ENCODE measurements at places on chromosomes 5 and 9. TPM values are rescaled to one million over a fixed set of nuclear protein-coding genes. Genes with fewer than 3 reads are reported as not detected.

The CACFD1 gene
- polyA plus RNA-seq = 19.0 TPM

The ENTREP1 gene
- not detected for polyA plus RNA-seq

The C5orf58 gene
- not detected for polyA plus RNA-seq

The RASA1 gene
- 7.6 TPM for polyA plus RNA-seq

The SYK gene
- polyA plus RNA-seq = 251 TPM

The MYMK gene
- not detected for polyA plus RNA-seq

The SNX18 gene
- polyA plus RNA-seq = 4.6 TPM

DNA sequence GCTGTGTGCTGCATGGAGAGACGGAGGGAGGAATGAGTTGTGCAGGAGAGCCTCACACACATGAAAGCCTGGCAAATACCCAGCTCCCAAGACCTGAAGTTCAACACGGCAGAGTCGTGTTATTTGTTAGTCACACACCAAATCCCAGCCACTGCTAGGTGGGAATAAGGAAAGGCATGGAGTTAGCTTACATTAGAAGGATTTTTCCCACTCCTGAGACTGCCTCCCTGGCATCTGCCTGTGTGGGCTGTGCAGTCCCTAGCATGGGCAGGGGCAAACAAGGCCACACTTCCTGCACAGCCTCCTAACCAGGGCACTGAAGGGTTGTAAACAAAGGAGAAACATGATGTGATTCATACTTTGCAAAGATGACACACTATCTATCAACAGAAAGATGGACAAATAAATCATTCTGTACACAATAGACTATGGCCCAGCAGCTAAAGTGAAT is 306.8 kb downstream of the SPOCK1 start:
- DNase-seq = no peak

- peak; percentile 0 for DNase-seq
Observed at GRCh38 chr5:100479079-100479688, 56.0 kb upstream of the FAM174A start.

GRCh38 chr5:133119233-133119711 is 67.5 kb downstream of the HSPA4 start:
- DNase-seq = no peak

DNA sequence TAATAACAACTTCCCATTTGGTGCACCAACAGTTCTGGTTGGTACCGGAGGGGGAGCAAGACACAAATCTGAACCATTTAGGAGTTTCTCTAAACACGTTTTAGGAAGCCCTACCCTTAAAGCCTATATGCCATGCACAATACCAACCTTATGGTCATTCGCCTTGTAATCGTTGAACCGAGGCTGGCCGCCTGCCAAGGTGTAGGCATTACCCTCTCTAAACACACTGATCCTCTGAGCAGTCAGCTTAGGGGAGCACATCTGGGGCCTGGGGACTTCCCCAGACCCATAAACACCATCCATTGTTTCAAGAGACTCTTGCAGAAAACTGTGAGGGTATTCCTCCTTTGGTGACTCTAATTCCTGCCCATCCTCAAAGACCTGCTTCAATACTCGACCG is 328 bp downstream of the GRXCR2 start:
- DNase-seq = no peak

GRCh38 chr5:135213466-135214239 is 179.6 kb upstream of the PITX1 start:
- no peak for DNase-seq

- no peak for DNase-seq
Observed at GRCh38 chr5:177065491-177065890, 21.2 kb upstream of the FGFR4 start.

- DNase-seq = no peak
Observed at GRCh38 chr9:132627106-132627505, 42.7 kb downstream of the DDX31 start.

GRCh38 chr9:133387680-133388079 is 11.5 kb downstream of the STKLD1 start:
- DNase-seq = no peak

DNA sequence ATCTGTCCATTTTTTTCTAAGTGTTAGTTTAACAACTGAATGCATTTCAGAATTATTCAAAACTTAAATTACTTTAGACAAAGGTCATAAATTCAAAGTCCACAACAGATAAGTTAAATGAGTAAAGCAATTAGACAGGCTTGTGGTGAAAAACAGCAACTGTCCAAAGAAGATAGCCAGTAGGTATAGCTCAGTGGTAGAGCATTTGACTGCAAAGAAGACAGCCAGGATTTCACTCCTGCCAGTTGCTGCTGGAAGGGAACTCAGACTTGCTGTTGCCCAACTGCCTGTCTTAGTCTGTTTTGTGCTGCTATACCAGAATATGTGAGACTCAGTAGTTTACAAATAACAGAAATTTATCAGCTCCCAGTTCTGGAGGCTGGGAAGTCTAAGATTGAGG is 10.0 kb downstream of the FANCC start:
- DNase-seq = no peak

DNA sequence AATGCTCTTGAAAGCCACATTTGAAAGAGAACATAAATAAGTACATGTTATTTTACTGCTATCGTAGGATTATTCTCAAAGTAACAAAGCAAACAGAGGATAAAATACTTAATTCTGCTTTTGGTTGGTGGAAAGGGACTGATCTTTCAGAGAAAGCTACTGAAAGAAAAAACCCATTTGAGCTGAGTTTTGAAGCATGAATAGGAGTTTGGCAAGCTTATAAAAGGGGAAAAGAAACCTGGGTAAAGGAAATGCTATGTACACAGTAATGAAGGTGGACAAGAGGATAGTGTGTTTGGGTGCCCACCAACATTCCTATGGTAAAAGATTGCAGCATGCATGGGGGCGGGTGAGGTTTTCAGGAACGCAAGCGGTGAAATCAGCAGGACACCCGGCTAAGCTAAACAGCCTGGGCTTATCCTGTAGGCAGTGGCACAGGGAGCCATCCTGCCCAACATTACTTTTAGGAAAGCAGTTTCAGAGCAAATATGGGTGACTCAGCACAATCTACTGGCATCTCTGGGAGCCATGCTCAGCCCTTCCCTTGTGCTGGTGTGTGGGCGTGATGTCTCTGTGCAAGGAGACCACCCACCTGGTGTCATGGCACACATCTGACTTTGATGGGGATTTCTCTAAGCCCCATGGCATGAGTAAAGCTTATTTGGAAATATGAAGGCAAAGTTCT is 673.9 kb upstream of the KLF4 start:
- DNase-seq = no peak

DNA sequence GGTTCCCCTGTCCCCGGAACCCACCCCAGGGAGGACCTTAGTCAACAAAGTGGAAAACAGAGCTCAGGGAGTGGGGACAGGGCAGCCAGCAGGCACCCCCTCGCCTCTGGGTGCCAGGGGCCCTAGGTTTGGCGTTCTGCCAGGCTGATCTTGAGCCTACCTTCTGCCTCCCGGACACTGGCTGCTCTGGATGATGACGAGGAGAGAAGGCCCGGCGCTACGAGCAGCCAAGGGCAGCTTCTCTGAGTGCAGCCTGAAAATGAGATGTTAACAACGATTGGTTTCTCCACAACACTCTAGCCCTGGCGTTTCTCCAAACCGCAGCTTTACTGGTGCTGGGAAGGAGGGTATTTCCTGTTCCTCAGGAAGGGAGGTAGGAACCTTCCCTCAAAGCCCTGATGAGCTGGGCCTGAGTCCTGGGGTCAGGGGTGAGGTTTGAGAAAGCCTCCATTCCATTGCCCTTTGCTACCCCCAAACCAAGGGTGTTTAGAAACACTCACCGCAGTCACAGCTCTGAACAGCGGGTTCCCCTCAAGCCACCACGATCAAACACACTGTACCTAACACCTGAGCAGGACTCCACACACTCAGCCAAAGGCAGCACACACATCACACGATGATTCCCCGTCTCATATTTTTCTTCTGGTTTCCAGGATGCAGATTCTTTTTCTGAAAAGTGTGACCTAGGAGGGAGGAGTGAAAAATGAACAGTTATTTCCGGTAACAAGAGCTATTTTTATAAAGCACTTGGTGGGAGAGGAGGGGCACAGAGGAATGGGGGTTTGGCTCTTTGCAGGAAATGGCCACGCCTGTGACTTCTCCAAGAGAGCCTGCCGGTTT is at the start of gene STING1:
Gene STING1, minus strand, starts transcription at position 709 of the 840 bp plus-strand sequence. CDS start 1,054 bp downstream, outside the sequence.
- DNase-seq = peak; percentile 6

- peak; percentile 12 for DNase-seq
Observed at GRCh38 chr5:81852291-81853029, 101.6 kb upstream of the SSBP2 start.

DNA sequence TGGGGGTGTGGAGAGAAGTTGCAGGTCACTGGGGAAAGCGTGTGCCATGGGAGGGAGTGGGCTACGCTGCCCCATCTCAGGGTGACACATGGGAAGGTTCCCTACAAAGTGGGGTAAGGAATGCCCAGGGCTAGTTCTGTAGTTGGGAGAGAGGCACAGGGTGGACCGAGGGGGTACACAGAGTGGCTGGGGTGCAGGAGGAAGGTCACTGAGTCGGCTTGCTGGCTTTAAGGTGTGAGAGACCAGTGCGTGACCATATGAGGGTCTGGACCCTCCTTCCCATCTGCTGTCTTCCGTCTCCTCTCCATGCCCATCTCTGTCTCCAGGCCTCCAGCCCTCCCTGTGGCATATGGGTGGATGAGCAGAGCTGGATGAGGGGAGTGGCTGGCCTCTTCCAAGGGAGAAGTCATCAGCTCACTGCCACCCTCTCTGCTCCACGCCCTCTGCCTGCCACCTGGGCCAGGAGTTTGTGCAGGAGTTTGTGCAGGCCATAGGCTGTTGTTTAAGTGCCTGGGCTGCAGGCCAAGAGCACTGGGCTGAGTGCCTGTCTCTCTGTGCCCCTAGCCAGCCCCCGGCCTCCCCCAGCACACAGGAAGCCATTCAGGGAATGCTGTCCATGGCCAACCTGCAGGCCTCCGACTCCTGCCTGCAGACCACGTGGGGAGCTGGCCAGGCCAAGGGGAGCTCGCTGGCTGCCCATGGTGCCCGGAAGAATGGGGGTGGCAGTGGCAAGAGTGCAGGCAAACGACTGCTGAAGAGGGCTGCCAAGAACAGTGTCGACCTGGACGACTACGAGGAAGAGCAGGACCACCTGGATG is 96.8 kb downstream of the PHF2 start:
- DNase-seq = no peak

DNA sequence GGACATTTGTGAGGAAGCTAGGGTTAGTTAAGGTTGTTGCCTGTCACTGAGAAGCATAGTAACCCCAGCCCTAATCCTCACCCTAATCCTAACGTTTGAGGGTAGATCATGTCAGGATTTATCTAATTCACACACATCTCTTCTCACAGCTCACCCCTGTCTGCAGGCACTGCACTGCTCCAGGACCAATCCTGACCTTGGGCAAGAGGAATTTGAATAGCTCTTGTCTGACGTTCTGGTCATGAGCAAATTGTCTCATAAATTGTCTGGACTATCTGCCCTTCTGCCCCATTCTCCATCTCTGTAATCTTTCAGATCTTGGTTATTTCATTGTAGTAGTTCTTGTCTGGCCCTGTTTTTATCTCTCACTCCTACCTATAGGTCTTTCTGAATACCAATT is 18.7 kb downstream of the CRHBP start:
- DNase-seq = no peak

DNA sequence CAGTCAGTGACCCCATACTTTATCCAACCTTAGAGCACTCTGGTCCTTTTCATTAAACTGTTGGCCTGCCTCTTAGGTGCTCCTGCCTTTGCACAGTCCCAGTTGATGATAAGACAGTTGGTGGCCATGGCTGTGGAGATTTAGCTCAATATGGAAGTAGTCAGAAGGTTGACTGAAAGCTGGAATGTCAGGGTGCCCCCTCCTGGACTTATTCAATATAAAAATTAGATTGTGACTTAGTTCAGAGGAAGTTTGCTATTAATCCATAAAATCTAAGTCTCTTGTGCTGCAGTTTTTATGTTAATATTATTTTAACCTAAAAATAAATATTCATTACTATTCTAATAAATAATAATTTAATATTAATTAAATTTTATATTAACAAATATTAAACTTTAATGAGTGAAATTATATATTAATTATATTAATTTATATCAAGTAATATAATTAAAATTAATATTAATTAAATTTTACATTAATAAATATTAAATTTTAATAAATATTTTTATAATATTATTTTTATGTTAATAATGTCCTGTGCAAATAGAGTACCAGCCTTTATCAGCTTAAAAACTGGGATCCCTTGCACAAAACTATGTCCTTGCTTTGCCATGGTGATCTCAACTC is 77.7 kb upstream of the ADAMTSL1 start:
- no peak for DNase-seq

DNA sequence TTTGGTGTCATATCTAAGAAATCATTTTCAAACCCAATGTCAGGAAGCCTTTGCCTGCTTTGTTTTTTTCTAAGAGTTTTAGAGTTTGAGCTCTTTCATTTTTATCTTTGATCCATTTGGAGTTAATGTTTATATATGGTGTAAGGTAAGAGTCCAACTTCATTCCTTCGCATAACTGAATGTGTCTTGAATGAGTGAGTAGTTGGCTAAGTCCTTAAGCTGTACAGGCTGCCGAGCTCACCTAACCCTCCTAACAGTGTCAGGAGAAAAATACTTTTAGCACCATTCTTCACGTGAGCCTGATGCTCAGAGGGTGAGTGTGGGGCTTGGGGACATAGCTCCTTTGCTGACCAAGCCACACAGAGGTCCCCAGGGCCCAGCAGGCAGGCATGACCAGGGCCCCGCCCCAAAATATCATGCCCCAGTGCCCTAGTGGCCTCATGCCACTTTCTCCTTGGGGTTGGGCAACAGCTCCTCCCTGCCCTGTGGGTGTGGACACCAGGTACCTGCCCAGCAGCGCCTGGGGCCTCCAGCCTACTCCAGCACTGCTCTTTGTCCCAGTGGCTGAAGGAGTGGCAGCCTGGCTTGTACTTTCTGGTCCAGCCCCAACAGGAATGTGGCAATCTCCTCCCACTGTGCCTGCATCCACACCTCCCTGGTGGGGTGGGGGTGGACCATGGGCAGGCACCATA is 17.2 kb downstream of the PPARGC1B start:
- no peak for DNase-seq

GRCh38 chr5:127229185-127229889 is 61.3 kb upstream of the MEGF10 start:
- peak; percentile 66 for DNase-seq

GRCh38 chr5:73867345-73868335 is 241.6 kb downstream of the ARHGEF28 start:
- no peak for DNase-seq

- DNase-seq = peak; percentile 50
Observed at GRCh38 chr9:33264003-33264472, 470 bp downstream of the BAG1 start.

GRCh38 chr9:35593581-35593980 is 11.5 kb upstream of the TESK1 start:
- DNase-seq = no peak

DNA sequence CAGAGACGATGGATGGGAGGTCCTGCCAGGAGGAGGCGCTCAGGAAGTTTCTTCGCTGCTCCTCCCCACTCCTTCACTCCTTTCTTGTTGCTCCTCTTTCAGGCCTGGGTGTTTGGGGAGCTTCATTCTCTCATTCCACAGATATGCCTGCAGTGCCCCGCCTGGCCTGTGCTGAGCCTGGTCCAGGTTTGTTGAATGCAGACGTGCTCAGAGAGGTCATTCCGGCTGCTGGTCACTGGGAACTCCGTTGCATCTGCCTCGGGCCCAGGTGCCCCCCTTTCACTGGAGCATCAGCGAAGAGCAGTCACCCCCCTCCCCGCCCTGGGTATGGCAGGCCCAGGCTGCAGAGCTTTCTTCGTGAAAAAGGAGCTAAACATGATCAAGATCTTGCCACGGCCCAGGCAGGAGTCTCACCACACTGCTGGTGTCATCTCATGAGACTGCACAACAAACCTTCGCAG is 15.5 kb downstream of the SURF6 start:
- DNase-seq = no peak

Data from naive B cell (primary cell).